Lung (tissue), 17 donors: ENCODE measurements at places on chromosomes 11 and 22. TPM values are rescaled to one million over a fixed set of nuclear protein-coding genes. Genes with fewer than 3 reads are reported as not detected.

DNA sequence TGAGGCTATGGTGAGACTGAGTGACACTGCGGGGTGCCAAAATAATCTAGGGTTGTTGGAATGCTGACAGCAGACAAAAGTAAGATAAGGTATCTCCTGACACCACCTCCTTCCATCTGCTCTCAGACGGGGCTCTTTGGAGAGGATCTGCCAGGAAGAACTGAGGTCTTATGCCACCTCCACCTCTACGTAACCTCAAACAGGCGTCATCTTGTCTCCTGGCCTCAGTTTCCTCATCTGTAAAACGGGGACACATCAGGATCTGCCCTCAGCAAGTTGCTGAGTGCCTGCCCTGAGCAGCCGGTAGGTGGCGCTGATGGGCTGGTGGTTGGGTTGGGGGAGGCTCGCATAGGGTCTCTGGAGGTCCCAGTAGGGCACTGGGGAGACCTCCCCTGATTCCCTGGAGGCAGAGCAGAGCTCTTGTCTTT lies 1.7 kb upstream of the MYEOV start:
- H3K27me3 ChIP-seq = no peaks in the 10 kb centered on the region
- H3K36me3 ChIP-seq = no peaks in the 10 kb centered on the region
- no peak overlapping the region for H3K4me3 ChIP-seq

- H3K27ac ChIP-seq = no peak overlapping the region
- no peak overlapping the region for H3K4me3 ChIP-seq
- peak; percentile 75 for DNase-seq
- no peaks in the 10 kb centered on the region for H3K36me3 ChIP-seq
- H3K27me3 ChIP-seq = no peaks in the 10 kb centered on the region
- no peaks in the 10 kb centered on the region for H3K4me1 ChIP-seq
These were observed 9.3 kb upstream of the CEP295 start for GRCh38 chr11:93652161-93652597.

DNA sequence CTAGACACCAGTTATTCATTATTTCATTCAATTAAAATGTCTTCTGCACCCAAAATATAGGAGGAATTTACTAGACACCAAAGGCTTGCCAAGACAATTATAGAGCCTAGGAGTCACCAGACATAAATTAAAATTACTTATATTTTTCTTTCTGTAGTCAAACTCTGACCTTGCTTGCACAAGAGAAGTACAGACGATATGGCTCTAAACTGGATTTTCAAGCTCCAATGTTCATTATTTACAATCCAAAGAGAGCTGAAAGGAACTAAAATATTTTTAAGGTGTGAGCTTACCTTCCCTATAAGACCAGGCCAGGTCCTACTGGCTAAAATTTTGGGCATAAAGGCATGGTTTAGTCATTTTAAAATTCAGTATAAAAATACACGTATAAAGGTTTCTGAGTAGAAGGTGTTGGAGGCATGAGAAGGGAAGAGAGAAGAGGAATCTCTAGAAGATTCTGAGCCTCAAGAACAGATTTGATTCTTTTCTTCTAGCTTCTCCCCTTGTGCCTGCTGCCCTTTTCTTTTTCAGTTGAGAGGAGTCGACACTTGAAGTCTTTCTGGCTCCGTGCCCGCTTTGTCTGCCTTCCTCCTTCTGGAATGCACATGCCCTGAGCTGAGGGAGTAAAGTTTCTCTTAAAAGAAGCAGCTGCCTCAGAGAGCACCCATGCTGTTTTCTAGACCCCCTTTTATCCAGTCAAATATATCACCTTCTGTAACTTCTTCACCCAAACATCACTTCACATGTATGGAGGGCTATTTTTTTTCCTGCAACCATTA lies 13.5 kb downstream of the C11orf97 start:
- peak; percentile 88 for DNase-seq
- H3K4me3 ChIP-seq = no peak overlapping the region
- H3K4me1 ChIP-seq = peaks cover 14% of the 10 kb centered on the region
- H3K36me3 ChIP-seq = no peaks in the 10 kb centered on the region

- H3K27me3 ChIP-seq = no peaks in the 10 kb centered on the region
- DNase-seq = no peak
- peaks cover 10% of the 10 kb centered on the region for H3K4me1 ChIP-seq
- H3K36me3 ChIP-seq = no peaks in the 10 kb centered on the region
- H3K4me3 ChIP-seq = no peak overlapping the region
These were observed 289.1 kb downstream of the ETS1 start for GRCh38 chr11:128298271-128298670.

DNA sequence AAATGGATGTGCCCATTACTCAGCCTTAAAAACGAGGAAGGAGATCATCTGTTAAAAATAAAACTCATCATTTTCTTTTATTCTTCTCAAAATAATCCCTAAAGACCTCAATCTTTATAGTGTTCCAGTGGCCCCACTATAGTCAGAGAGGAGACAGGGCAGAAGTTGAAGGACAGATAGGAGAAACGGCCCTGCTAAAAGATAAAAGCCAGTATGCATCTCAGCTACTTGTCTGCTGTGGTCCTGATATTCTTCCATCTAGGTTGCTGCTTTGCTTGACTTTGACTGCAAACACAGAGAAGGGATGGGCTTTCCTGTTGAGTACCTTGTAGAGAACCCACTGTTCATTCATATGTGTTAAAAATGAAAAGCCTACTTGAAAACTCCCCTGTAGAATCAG lies 31.4 kb downstream of the NF2 start:
- no peak for DNase-seq
- no peak overlapping the region for H3K27ac ChIP-seq
- H3K27me3 ChIP-seq = no peaks in the 10 kb centered on the region
- no peaks in the 10 kb centered on the region for H3K4me1 ChIP-seq
- peaks cover 10% of the 10 kb centered on the region for H3K36me3 ChIP-seq

DNA sequence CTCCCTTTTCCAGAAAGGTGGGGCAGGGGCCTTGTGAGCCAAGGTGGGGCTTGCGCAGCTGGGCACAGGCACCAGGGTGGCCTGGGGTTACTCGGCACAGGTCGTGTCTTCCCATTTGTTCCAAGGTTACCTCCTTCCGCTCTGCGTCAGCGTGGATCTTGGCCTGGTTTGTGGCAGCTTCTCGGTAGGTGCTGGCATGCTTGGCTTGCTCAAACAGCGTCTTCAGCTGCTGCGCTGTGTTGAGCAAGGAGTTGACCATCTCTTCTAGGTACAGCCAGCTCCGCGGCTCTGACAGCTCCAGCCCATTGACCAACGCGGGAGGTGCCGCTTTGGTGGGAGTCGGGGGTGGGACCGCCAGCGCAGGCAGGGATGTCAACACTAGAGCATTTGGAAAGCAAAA lies 20.6 kb downstream of the DEAF1 start:
- no peaks in the 10 kb centered on the region for H3K27me3 ChIP-seq
- H3K4me3 ChIP-seq = no peak overlapping the region
- no peak for DNase-seq
- H3K27ac ChIP-seq = no peak overlapping the region

- DNase-seq = no peak
- H3K27ac ChIP-seq = no peak overlapping the region
- no peaks in the 10 kb centered on the region for H3K36me3 ChIP-seq
- no peaks in the 10 kb centered on the region for H3K4me1 ChIP-seq
These were observed 8.3 kb downstream of the MUC2 start for GRCh38 chr11:1082728-1083620.

DNA sequence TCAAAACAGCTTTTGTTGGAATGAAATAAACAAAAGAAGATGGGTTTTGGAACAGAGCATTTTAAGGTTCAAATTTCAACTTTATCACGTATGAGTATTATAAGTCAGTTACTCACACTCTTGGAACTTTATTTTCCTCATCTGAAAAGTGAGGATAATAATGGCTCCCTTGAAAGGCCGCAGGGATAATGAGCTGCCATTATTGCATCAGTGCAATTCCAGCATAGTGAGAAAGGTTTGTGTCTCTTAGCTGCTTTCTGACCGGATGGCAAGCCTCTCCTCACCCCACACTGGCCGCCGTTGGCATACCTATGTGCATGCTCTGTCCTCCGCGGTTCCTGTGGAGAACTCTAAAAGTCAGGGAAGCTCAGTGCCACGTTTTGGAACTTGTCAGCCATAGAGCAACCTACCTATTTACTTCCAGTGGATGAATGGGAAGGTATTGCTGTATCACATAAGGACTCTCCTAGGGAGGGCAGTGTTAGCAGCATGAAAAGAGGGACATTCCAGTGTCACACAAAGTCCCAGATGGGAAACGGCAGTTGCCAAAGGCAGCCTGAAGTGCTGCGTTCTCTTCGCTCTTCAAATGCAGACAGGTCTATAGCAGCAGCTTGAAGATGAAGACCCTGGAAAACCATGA lies 368.9 kb downstream of the NTM start:
- peaks cover 27% of the 10 kb centered on the region for H3K4me1 ChIP-seq
- H3K27ac ChIP-seq = no peak overlapping the region
- no peaks in the 10 kb centered on the region for H3K27me3 ChIP-seq
- DNase-seq = no peak

DNA sequence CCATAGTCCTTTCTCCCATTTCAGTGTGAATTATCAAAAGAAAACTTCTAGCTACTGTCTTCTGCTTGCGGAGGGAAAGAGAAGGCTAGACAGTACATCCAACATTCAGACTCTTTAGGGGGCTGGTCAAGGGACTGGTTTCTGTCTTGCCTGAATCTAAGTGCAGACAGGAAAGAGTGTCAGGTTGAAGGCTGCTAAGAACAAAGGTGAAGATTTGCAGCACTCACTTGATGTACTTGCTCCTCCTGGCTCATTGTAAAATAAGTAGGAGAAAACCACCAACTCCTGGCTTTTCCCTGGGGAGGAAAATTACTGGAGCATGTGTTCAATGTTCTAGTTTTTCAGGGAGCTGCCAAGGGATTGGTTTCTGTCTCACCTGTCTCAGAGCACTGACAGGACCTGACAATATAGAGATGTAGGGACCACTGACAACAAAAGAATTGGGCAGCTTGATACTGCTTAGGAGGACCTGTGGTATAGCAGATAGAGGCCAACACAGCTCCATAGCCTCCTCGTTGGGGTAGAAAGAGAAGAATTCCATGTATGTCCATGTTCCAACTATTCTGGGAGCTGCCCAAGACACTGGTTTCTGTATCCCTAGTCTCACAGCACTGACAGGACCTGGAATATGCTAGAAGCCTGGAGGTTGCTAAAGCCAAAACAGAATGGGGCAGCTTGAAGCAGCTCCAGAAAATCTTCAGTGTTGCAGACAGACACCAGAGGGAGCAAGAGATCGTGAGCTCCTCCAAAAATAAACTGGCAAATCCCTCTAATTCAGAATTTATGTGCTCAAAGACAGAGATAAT lies 39.7 kb upstream of the MMP12 start:
- no peaks in the 10 kb centered on the region for H3K27me3 ChIP-seq
- no peak overlapping the region for H3K4me3 ChIP-seq
- H3K36me3 ChIP-seq = no peaks in the 10 kb centered on the region
- no peak overlapping the region for H3K27ac ChIP-seq
- H3K4me1 ChIP-seq = no peaks in the 10 kb centered on the region
- peak; percentile 56 for DNase-seq

GRCh38 chr11:128339792-128340191 lies 247.6 kb downstream of the ETS1 start:
- H3K27me3 ChIP-seq = no peaks in the 10 kb centered on the region
- H3K36me3 ChIP-seq = no peaks in the 10 kb centered on the region
- no peak overlapping the region for H3K4me3 ChIP-seq
- no peaks in the 10 kb centered on the region for H3K4me1 ChIP-seq

DNA sequence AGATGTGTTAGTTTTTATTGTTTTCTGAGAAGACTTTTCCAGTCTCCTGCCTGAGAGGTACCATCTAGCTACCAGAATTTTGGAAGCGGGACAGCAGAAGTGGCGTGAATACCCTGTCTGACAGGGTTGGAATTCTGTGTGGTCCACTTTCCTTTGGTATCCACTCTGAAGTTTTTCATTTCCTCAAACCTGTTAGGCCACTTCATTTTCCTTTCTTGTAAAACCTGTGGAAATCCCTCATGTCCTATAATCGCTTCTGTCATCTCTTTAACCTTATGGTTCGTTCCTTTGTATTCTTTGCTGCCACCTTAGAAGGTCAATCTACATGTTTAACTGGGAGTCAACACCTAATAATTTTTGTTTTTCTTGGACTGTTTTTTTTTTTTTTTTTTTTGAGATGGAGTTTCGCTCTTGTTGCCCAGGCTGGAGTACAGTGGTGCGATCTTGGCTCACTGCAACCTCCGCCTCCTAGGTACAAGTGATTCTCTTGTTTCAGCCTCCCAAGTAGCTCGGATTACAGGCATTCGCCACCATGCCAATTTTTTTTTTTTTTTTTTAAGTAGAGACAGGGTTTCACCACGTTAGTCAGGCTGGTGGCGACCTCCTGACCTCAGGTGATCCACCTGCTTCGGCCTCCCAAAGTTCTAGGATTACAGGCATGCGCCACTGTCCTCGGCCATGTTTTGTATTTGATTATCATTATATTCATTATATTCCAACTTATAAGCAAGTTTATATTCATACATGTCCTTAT lies 7.1 kb downstream of the SFI1 start:
- H3K36me3 ChIP-seq = peaks cover 2% of the 10 kb centered on the region
- H3K4me1 ChIP-seq = no peaks in the 10 kb centered on the region
- no peaks in the 10 kb centered on the region for H3K27me3 ChIP-seq
- no peak overlapping the region for H3K4me3 ChIP-seq
- DNase-seq = peak; percentile 24

- no peaks in the 10 kb centered on the region for H3K27me3 ChIP-seq
- DNase-seq = no peak
- H3K36me3 ChIP-seq = no peaks in the 10 kb centered on the region
- no peak overlapping the region for H3K27ac ChIP-seq
These were observed 39.1 kb downstream of the MYO7A start for GRCh38 chr11:77167111-77167626.

The ZC3H7B gene
- total RNA-seq = 55.8 TPM

The DDI1 gene
- total RNA-seq = not detected

The BIK gene
- 2.7 TPM for total RNA-seq

The TMEM86A gene
- 3.2 TPM for total RNA-seq

The C11orf86 gene
- not detected for total RNA-seq

The SYCE3 gene
- not detected for total RNA-seq
